ENCODE measurements at places on chromosomes 5 and 9. TPM values are rescaled to one million over a fixed set of nuclear protein-coding genes. Genes with fewer than 3 reads are reported as not detected.

The CDH10 gene
- not detected for total RNA-seq

The SV2C gene
- 0.20 TPM for total RNA-seq

The SCAI gene
- 13.7 TPM for total RNA-seq

The PDZD2 gene
- not detected for total RNA-seq

The RARS1 gene
- total RNA-seq = 64.4 TPM

The NR5A1 gene
- total RNA-seq = not detected

The ENG gene
- total RNA-seq = 18.4 TPM

The MEIKIN gene
- total RNA-seq = not detected

The TSSK1B gene
- not detected for total RNA-seq

The TGFBI gene
- 0.26 TPM for total RNA-seq

The HTR4 gene
- not detected for total RNA-seq

The SLC27A6 gene
- not detected for total RNA-seq

The CDH6 gene
- total RNA-seq = not detected

The POMT1 gene
- 53.7 TPM for total RNA-seq

The DRD1 gene
- not detected for total RNA-seq

The COMMD10 gene
- 18.3 TPM for total RNA-seq

The WDR38 gene
- total RNA-seq = not detected

The SLCO6A1 gene
- not detected for total RNA-seq

The MINAR2 gene
- total RNA-seq = not detected

The PRELID2 gene
- 2.3 TPM for total RNA-seq

The TMC1 gene
- not detected for total RNA-seq

The PCDHAC2 gene
- total RNA-seq = not detected

The FCN2 gene
- not detected for total RNA-seq

The DCTN4 gene
- total RNA-seq = 41.9 TPM

The PRR16 gene
- total RNA-seq = not detected

The PCDH12 gene
- total RNA-seq = 0.12 TPM

The NTNG2 gene
- total RNA-seq = 7.9 TPM

All from activated CD8-positive, alpha-beta memory T cell treated with anti-CD3 and anti-CD28 coated beads, Interleukin-2, amount 10 ng/mL, durations not matched to agents 7 days and 5 days (primary cell).